Cerebellar cortex (tissue), 1 donor: ENCODE measurements at places on chromosomes 5 and 9.

GRCh38 chr5:157059891-157060290, 975 bp upstream of the HAVCR1 start:
- DNase-seq, result no peak

GRCh38 chr9:135183528-135184180, 96.2 kb downstream of the OLFM1 start:
- peak; percentile 17 for DNase-seq

DNA sequence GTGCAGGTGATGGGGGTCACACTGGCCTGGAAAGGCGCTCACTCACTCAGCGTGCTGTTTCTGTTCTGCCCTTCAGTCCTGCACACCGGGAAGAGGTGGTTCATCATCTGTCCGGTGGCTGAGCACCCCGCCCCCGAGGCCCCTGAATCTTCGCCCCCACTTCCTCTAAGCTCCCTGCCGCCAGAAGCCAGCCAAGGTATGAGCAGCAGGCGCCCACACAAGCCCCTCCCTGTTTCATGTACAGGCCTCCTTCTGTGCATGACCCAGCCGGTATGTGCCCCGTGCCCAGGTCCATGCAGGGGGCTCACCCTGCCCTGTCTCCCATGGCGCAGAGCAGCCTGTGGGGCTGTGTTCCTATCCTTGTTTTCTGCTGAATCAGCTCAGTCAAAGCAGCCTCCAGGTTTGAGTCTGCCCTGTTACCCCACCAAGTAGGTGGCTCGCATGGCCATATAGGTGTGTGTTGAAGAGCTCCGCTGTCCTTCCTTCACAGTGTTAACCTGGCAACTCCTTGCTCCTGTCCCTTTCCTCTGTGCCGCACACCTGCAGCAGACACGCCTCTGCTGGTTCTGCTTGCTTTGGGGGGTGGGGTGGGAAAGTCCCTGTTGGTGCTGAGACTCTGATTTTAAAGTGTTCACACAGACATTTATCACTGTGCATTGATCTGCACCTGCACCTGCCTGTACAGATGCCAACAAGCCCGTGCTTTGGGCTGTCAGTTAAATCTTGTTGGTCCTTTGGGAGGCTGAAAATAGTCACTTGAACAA, 84.8 kb downstream of the WNK2 start:
- DNase-seq, result no peak

- DNase-seq, result no peak
These were observed 16.1 kb downstream of the MEGF10 start for GRCh38 chr5:127306647-127307046.

GRCh38 chr5:68968429-68968828, 125.4 kb upstream of the SLC30A5 start:
- DNase-seq, result no peak

DNA sequence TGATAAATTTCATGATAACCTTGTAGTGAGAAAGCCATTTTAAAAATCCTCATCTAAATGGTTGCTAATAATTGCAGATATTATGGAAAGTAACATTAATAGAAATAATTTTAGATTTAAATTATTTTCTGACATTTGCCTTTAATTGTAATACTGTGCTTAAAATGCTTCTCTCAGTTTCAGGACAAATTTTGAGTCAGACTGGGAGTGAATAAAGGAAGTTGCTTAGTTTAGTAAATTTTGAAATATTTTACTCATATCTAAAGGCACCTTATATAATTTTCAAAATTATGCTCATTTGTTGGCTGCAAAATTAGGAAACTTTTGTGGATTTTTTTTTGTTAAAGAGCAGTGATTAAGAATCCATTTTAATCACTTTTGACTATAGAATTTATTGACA, 93.8 kb downstream of the CSNK1G3 start:
- DNase-seq, result no peak

GRCh38 chr9:130549093-130549735, 30.2 kb upstream of the FUBP3 start:
- peak; percentile 29 for DNase-seq

- DNase-seq, result peak; percentile 25
These were observed 34.6 kb upstream of the PSD2 start for GRCh38 chr5:139761057-139761450.

- DNase-seq, result no peak
These were observed 135.6 kb downstream of the DOCK2 start for GRCh38 chr5:169772688-169773087.

- DNase-seq, result peak; percentile 26
These were observed 156.4 kb upstream of the RFX3 start for GRCh38 chr9:3682186-3682585.

- DNase-seq, result no peak
These were observed 204.4 kb downstream of the SNCAIP start for GRCh38 chr5:122516432-122516743.

GRCh38 chr9:32864971-32865370, 81.6 kb downstream of the TMEM215 start:
- DNase-seq, result no peak

GRCh38 chr5:2895196-2895595, 143.7 kb upstream of the IRX2 start:
- DNase-seq, result no peak

- no peak for DNase-seq
These were observed 424 bp downstream of the HNRNPA0 start for GRCh38 chr5:137753691-137754187.

DNA sequence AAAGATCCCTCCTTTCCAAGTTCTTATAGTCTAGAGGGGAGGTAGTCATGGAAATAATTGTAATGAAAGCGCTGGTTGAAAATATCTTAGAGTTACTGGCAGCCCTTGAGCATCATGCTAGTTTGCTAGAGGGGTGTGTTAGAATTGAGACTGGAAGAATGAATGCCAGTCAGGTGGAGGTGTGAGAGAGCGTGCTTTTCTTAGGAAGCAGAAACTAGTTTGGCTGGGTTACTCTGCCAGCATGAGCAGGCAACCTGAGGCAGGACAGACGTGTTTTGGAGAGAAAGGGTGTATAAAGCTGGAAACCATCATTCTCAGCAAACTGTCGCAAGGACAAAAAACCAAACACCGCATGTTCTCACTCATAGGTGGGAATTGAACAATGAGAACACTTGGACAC, 43.6 kb upstream of the DHFR start:
- DNase-seq, result no peak

DNA sequence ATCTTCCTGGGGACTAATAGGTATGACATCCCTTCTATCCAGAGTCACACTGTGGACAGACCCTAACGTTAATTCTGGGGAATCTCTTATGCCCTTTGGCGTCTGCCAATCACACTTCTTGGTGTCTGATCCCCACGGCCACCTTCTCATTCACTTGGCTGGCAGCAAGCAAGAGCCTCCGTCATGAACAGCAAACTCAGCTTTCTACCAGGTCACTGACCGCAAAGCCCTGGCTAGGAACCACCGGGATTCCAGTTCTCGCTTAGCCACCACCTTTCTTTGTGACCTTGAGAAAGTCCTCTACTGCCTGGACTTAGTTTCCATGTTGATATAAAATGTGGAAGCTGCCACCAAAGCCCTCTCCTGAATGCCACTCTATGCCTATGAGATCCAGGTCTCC, 67.7 kb upstream of the FCN1 start:
- DNase-seq, result no peak

GRCh38 chr5:13809921-13810320, 134.6 kb downstream of the DNAH5 start:
- DNase-seq, result no peak

DNA sequence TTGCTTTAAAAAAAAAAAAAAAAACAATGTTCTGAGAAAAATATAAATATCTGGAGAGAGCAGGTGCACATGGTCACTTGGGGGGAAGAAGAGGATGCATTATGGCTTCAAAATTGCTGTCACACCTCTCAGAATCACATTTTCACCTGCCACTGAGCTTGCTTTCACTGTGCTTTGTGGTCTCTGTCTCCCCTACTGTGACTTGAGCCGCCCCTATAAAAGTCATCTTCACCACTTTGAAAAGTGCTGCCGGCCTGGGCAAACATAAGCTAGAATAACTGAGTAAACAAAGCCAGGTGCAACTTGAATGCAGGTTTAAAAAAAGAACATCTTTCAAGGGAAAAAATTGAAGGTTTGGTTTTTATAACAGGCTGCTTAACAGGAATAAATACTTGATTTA, 368.1 kb upstream of the GRIA1 start:
- DNase-seq, result no peak

DNA sequence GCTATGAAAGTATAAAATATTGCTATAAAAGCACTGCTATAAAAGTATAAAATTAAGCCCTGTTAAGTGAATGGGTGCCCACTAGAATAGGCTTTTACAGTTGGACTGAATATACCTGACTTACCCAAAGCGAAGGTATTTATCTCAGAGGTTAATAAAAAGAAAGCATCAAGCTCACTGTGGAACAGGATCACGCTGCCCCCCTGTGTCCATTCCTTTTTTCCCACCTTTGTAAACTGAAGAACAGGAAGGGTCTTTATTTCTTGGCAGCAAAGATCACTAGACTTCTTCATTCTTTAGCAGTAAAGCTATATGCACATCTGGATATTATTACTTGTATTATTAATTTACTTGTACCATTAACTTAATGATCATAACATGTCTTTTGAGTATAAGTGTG, 22.1 kb upstream of the PLPP6 start:
- DNase-seq, result peak; percentile 28
